Stimulated activated CD4-positive, alpha-beta T cell treated with anti-CD3 and anti-CD28 coated beads, TNF-alpha, amount 100 ng/mL, for 1 hour (primary cell): ENCODE measurements at places on chromosomes 1 and 21.

GRCh38 chr21:32604464-32604863, 7.7 kb downstream of the CFAP298 start:
- no peak for DNase-seq

GRCh38 chr1:9416506-9416905, 122.8 kb upstream of the SLC25A33 start:
- no peak for DNase-seq

- no peak for DNase-seq
Measured at GRCh38 chr1:1517973-1518620, 6.1 kb downstream of the ATAD3A start.

DNA sequence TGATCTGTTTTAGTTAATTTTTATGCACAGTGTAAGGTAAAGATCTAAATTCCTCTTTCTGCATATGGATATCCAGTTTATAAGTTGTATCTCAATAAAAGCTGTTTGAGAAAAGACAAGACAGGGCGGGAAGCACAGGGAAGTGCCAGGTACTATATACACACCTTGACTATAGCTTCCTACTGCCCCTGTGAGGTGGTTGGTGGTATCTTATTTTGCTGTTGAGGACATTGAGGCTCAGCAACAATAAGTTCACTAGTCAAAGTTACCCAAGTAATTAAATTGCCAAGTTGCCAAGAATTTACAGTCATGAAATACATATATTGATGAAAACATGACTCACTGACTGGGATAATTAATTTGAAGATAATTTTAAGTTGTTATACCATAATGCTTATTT, 109.1 kb downstream of the CD247 start:
- no peak for DNase-seq

- no peak for DNase-seq
Measured at GRCh38 chr1:206685769-206686477, 1.2 kb downstream of the MAPKAPK2 start.

DNA sequence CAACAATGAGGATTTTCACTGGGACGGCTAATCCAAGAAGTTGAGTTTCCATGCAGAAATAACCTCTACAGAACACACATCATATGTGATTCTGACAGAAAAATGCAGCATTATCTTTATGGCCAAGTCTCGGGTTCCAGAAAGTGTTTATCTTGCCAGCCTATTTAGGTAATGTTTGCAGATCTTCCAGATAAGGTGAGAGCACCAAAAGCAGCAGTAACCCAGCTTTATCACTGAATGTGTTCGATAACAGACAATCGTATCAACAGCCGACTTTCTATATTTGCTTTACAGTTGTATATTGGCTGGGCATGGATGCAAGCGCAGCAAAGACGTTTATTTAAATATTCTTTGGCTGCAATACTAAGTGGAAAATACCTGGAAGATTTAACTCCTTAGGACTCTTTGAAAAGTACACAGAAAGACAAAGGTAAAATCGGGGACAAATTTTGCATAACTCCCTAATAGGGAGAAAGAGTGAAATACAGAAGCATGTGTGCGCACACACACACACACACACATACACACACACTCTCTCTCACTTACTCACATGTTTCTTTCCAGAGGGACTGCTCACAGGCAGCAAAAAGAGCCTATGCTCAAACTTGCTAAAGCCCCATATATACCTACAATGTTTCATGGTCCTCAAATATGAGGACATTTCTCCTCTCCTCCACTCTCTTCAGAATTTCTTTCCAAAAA, 3.0 kb upstream of the CTSK start:
- DNase-seq: no peak

DNA sequence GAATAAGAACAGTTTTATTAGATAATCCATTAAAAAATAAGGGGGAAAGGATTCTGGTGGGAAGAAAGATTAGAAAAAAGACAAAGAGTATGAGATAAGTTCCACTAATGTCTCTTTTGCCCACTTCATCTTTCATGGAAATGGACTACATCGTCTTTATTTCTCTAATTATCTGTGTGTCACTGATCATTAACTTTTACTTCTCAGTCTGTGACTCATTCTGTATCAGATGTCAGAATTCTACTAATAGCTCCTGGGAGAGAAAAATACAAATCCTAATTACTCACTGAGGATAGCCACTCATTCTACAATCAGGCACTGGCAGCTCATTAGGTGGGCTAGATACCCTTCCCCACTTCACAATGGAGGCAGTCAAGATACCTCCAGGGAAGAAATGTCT, 41.7 kb downstream of the ILDR2 start:
- DNase-seq: no peak

- no peak for DNase-seq
Measured at GRCh38 chr21:31489726-31490125, 145.7 kb upstream of the TIAM1 start.

DNA sequence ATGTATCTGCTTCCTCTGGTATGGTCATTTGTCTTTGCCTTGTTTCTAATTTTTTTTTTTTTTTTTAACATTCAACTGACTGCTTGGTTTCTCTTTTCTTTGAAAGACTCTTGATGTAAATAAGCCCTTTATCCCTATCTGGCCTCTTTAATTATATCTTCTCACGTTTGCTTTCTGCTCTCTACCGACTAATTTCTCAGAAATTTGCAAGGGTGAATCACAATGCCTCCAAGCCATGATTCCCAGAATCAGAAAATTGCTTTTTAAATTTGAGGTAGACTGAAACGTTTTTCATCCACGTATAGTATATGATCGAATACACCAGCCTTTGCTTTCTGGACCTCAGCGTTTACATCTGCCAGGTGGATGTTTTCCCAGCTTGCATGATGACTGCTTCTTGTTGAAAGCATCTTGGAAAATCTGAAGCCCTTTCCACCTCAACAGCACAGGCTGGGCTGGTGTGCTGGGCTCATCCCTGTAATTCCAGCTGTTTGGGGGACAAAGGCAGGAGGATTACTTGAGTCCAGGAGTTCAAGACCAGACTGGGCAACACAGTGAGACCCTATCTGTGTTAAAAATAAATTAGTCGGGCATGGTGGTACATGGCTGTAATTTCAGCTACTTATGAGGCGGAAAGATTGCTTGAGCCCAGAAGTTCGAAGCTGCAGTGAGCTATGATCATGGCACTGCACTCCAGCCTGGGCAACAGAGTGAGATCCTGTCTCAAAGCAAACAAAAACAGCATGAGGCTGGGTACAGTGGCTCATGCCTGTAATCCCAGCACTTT, 35.0 kb upstream of the GPR137B start:
- DNase-seq: no peak

- no peak for DNase-seq
Measured at GRCh38 chr1:62247391-62248168, 52.9 kb downstream of the L1TD1 start.

DNA sequence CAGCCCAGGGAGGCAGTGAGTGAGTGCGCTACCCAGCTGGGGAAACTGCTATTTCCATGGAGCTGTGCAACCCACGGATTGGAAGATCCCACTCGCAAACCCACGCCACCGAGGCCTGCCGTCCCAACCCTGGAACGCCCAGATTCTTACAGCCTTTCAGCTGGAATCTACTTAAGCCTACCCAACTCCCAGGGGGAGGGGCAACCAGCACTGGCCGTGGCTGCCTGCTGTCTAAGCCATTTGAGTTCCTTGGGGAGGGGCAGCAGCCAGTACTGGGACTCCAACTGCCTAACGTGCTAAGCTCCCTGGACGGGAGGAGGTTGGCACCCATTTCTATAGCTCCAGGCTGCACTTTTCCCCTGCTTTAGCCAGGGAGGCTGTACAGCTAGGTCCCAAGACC, 27.1 kb upstream of the ZNF669 start:
- DNase-seq: no peak

- DNase-seq: no peak
Measured at GRCh38 chr1:55095095-55095494, 55.7 kb downstream of the PCSK9 start.

GRCh38 chr1:238778113-238778512, 608.3 kb upstream of the CHRM3 start:
- no peak for DNase-seq

DNA sequence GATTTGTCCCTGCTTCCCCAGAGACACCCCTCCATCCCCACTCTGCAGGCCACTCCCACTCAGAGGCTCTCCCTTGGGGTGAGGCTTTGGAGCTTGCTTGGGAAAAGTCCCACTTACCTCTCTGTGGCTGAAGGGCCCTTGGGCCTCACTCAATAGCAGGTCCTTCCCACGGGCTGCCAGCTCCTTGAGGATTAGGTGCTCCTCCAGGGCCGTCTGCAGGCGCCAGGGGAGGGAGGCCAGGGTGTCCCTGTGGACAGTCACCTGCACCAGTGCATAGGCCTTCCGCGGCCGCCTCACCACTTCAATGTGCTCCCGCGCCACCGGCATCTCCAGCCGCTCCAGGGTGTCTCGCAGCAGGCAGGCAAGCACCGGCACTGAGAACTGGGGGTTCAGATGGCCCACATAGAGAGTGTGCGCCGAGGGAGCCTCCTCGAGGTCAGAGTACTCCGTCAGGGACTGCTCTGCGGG, 1.4 kb downstream of the SLFNL1 start:
- DNase-seq: no peak

DNA sequence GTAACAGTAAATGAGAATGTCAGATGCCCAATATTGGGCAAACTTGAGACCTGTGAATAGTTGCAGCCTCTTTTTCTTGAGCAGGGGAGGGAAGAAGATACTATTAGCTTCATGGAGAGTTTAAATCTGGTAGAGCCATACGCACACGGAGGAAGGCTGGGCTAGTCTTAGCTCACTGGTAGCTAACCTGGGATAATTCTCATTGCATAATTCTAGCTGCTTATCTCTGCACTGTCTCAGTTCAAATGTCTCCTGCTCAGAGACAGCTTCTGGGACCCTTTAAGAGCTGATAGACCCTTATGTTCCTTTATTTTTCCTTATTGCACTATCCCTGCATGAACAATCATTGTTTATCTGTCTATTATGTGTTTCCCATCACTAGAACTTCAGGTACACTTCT, 8.4 kb downstream of the C1orf87 start:
- no peak for DNase-seq

GRCh38 chr21:38970765-38971164, 165.0 kb downstream of the ETS2 start:
- DNase-seq: no peak

DNA sequence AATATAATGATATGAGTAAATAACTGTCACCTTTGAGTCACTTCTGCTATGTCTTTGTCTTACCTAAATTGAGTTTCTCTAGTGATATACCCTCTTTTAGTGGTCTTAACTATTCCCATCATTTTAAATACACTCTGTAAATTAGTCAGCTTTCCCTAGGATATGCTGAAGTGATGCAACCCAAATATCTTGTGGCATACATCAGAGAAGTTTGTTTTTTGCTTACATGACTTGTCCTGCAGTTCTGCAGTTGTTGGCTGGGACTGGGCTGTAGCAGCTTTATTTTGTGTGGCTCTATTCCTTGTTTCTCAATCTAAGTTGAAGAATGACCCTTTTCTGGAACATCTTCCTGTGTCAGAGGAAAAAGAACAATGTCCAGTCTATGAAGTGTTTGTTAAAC, 76.4 kb downstream of the TTC3 start:
- no peak for DNase-seq

DNA sequence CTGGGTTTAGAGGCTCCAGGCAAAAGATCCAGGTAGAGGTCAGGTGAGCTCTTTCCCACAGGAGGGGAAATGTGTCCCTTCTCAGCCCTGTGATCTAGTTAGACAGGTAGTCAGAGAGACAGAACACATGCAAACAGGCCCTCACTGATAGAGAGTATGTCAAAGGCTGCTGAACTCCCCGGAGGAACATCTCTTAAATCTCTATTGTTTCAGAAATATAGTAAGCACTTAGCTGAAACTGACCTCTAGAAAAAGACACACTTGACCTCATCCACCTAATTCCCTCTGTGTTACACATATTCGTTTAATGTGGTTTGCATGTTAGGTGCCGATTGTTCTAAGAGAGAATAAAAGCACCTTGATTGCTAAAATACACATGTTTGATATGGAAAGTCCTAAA, 23.3 kb downstream of the SUSD4 start:
- DNase-seq: no peak

DNA sequence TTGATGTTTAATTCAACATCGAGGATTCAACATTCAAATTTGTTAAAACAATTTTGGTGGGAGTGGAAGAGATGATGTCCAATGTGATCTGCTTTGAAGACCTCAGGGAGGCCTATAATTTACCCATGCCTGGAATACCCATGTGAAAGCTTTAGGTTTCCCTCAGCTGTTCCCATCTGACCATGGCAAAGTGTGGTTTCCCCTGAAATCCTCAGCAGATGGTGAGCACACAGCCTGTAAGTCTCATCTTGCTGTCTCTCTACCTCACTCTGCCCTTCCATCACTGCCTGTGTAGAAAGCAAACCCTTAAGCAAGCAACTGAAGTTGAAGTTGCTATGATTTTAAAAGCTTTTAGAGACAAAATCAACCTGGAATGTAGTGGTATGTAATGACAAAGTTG, 80.1 kb upstream of the ATF3 start:
- DNase-seq: no peak

DNA sequence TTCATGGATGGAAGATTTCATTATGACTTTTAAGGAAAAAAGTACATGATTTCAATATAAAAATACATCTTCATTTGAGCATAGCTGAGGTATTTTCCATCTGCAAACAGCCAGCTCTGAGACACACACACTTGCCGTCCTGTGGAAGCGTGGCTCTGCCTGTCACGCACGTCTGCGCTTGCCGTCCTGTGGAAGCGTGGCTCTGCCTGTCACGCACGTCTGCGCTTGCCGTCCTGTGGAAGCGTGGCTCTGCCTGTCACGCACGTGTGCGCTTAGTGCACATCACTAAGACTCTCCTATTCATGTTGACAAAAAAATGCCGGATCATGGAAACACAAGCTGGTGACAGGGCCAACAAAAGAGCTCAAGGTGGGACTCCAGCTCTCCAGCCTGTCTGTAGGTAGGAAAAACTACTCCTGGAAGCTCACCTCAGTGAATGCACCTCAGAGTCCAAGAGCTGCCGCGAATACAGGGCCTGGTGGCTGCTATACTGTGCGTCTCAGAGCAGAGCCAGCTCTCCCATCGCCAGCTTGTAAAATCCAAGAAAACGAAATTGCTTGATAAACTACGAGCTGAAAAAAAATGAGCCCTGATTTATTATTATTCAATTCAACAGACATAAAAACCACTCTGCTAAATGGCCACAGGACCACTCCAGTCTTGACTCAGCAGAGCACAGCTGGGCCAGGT, 69.3 kb downstream of the SLC37A1 start:
- no peak for DNase-seq

- peak; percentile 24 for DNase-seq
Measured at GRCh38 chr1:20521960-20522861, 14.3 kb upstream of the MUL1 start.

GRCh38 chr1:221576268-221576667, 165.6 kb downstream of the DUSP10 start:
- DNase-seq: no peak

DNA sequence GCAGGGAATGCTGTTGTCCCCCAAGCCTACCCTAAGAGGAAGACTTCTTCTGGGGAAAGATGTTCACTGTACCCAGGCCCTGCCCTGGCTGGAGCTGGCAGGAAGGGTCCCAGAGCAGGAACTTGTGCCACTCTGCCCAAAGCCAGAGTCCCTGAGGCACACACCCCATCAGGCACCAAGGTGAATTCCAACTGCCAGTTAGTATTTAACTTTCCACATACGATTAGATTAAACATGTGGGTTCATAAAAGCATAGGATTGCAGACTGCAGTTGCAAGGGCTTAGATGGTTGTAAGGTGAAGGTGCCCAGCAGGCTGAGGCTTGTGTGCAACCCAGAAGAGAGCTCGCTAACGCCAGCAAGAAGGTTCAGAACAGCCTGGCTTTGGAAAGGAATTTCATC, at the start of gene KCNE2:
KCNE2 (plus strand) TSS at position 274 of the 400 bp plus-strand sequence. CDS start 6,473 bp downstream, outside the sequence.
- DNase-seq: no peak
